ENCODE measurements at places on chromosomes 4 and X. TPM values are rescaled to one million over a fixed set of nuclear protein-coding genes. Genes with fewer than 3 reads are reported as not detected.

GRCh38 chrX:55135171-55135570, 46.4 kb downstream of the PAGE2 start:
- peak; percentile 40 for DNase-seq

- DNase-seq = peak; percentile 69
Observed at GRCh38 chrX:69027181-69028005, 137.9 kb downstream of the PJA1 start.

DNA sequence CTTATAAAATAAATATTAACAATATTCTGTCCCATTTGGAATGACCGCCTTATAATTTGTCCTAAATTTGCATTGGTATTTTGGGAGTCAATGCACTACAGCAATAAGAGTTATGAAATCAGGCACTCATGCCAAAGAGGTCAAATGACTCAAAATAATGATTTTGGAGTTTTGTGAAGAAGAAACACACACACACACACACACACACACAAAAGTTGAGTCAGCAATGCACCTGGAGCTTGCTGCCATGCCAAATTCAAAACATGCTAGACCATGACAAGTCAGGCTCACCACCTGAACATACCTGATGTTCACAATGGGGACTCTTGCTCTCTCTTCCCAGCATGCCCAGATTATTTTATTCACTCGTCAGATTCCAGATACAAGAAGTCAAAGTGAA, 56.7 kb downstream of the PROM1 start:
- DNase-seq = no peak

- DNase-seq = no peak
Observed at GRCh38 chr4:140071806-140072205, 82.2 kb downstream of the MAML3 start.

DNA sequence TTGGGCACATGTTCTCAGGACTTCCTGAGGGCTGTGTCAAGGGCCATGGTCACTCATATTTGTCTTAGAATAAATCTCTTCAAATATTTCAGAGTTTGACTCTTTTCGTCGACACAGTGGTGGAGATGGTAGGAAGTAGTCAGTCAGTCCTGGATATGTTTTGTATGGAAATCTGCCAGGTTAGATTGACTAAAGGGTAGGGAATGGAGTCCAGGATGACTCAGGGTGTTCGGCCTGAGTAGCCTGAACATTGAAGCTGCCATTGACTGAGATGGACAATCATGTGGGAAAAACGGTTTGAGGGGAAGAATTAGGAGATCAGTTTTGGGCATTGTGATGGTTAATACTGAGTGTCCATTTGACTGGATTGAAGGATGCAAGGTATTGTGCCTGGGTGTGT, 177.1 kb upstream of the CENPE start:
- DNase-seq = no peak

Gene MAGEA8
- polyA plus RNA-seq = 0.19 TPM

Gene NDUFA1
- polyA plus RNA-seq = 144 TPM

Gene CXCR3
- 0.10 TPM for polyA plus RNA-seq

Gene ADAMTS3
- polyA plus RNA-seq = 9.3 TPM
